ENCODE measurements at places on chromosomes 11 and 22. TPM values are rescaled to one million over a fixed set of nuclear protein-coding genes. Genes with fewer than 3 reads are reported as not detected.

DNA sequence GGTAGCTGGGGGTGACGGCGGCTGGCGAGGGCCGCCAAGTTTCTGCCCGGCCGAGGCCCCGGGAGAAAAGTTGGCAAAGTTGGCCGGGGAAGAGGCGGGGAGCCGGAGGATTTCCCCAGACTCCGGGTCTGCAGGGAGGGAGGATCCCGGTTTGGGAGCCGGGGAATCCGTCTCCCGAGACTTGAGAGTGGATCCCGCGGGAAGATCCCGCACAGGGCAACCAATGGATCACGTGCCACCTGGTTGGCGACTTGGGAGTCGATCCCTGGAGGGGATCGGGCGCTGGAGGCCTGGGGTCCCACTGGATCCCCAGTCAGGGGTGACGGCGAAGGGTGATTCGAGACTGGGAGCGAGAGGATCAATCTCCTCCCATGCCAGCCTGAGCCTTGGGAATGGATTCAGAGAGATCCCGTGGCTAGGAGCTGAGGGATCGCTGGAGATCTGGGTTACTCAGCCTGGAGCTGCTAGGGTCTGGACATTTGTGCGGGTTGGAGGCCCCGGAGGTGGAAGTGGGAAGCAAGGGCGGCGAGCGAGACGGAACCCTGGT lies 394 bp downstream of the KIAA1671 start:
- peak; percentile 41 for DNase-seq
- H3K4me3 ChIP-seq = peak overlapping the region; percentile 77
- peak overlapping the region; percentile 88 for H3K27ac ChIP-seq
- H3K27me3 ChIP-seq = peaks cover 7% of the 10 kb centered on the region

DNA sequence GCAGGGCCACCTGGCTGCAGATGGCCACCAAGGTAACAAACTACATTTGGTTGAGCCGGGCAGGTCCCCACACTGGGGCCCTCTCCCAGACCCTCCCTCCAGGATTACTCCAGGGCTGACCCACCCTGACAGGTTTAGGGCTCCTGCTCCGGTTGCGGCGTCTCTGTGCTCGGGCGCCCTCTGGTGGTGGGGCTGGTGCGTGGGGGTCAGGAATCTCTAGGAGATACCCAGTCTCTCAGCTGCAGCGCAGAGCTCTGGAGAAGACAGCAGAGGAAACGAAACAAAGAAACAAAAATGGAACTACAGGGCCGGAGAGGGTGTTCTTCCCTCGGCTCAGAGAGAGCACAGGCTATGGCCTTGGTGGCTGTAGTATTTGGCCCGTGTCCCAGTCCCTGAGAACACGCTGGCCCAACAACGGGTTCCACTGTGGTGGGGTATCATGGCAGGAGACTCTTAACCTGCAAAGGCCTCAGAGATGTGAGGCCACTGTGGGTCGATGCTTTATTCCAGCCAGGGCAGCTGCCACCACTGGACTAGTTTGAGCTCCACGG lies 2.4 kb downstream of the C11orf96 start:
- no peaks in the 10 kb centered on the region for H3K36me3 ChIP-seq
- H3K27ac ChIP-seq = peak overlapping the region; percentile 93
- peak overlapping the region; percentile 83 for H3K4me3 ChIP-seq
- peaks cover 32% of the 10 kb centered on the region for H3K27me3 ChIP-seq

DNA sequence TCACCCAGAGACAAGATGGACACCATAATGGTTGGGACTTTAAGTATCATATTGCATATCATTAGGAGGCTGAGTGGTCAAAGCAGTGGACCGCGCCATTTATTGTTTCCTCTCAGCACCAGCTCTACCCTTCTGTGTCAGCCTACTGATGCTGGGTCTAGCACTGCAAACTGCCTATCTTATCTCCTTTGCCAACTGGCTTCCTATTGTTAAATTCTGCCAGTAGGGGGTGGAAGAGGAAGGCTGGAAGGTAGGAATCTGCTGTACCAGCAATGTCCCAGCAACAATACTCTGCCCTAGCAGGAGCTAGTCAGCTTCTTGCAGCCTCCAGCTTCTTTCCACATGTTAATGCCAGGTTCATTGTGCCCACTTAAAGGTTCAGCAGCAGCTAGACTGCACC lies 367.1 kb upstream of the PDGFD start:
- no peaks in the 10 kb centered on the region for H3K36me3 ChIP-seq
- no peaks in the 10 kb centered on the region for H3K4me1 ChIP-seq
- no peak overlapping the region for H3K4me3 ChIP-seq
- no peak for DNase-seq

DNA sequence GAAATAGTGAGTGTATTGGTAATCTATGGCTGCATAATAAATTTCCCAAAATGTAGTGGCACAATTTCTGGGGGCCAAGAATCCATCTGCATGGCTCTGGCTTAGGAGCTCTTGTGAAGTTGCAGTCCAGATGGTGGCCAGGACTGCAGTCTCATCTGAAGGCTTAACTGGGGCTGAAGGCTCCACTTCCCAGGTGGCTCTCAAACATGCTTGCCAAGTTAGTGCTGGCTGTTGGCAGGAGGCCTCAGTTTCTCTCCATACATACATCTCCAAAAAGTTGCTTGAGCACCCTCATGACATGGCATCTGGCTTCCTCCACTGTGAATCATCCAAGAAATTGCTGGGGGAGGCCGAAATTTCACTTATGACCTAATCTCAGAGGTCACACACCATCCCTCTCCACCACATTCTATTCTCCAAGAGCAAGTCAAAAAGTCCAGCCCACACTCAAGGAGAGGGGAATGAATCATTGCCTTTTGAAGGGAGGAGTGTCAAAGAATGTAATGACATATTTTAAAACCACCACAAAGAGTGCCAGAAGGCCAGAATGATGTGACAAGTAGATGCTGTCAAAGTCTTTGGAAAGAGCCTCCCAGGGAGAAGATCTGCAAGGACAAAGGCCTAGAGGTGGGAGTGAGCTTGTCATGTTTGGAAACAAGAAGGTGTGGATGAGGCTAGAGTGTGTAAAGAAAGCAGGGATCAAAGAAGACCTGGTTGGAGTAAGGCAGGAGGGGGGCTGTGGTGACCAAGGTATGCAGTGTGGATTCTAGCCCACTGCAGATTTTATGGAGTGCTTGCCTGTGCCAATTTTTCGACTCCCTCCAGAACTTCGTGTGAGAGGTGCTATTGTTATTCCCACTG lies 566.2 kb downstream of the MIAT start:
- no peak for DNase-seq
- peak overlapping the region; percentile 23 for H3K27ac ChIP-seq
- H3K4me1 ChIP-seq = peaks cover 5% of the 10 kb centered on the region
- no peak overlapping the region for H3K4me3 ChIP-seq

GRCh38 chr11:125517116-125517770 lies 21.2 kb upstream of the FEZ1 start:
- H3K27me3 ChIP-seq = no peaks in the 10 kb centered on the region
- H3K27ac ChIP-seq = no peak overlapping the region
- DNase-seq = no peak
- H3K4me3 ChIP-seq = peak overlapping the region; percentile 39

DNA sequence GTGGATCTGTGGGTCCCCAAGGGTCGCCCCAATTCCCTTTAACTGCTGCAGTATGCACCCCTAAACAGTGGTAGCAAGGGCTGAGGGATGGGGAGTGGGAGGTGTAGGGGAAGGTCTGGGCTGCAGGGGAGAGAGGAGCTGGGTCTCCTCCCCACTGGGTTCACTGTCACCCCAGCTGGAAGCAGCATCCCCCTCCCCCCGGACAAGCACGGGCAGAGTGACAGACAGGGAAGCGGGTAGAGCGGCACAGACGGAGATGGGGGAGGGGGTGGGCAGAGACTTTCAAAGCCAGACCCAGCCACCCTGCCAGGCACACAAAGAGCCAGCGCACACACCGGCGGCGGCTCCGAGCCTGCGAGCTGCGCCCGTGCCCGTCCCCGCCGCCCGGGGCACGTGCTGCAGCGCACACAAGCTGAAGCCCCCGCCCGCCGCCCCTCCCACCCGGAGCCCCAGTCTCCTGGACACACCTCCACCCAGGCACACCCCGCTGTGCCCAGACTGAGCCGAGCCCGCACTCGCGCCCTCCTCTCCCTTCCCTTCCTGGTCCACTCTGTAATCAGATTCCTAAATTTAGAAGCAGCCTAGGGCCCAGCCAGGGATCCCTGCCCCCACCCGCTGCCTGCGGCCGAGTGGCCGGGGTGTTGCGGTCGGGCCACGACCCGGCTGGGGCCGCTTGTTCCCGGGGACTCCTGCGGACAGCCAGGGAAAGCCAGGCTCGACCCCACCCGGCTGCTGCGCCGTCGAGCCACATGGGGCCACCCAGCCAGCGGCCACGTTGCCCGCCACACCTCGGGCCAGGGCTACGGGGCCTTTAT lies 935 bp upstream of the RCOR2 start:
- peak overlapping the region; percentile 99 for H3K27ac ChIP-seq
- H3K27me3 ChIP-seq = no peaks in the 10 kb centered on the region
- H3K36me3 ChIP-seq = no peaks in the 10 kb centered on the region
- peak overlapping the region; percentile 67 for H3K4me3 ChIP-seq
- H3K4me1 ChIP-seq = peaks cover 60% of the 10 kb centered on the region
- peak; percentile 84 for DNase-seq

GRCh38 chr11:3837793-3838192 lies 3.0 kb downstream of the RHOG start:
- no peaks in the 10 kb centered on the region for H3K36me3 ChIP-seq
- H3K4me3 ChIP-seq = peak overlapping the region; percentile 36
- DNase-seq = peak; percentile 40
- peaks cover 86% of the 10 kb centered on the region for H3K4me1 ChIP-seq

GRCh38 chr22:50710886-50711285 lies 27.1 kb upstream of the ACR start:
- no peak overlapping the region for H3K4me3 ChIP-seq
- H3K27me3 ChIP-seq = no peaks in the 10 kb centered on the region
- peaks cover 66% of the 10 kb centered on the region for H3K4me1 ChIP-seq
- peaks cover 19% of the 10 kb centered on the region for H3K36me3 ChIP-seq

DNA sequence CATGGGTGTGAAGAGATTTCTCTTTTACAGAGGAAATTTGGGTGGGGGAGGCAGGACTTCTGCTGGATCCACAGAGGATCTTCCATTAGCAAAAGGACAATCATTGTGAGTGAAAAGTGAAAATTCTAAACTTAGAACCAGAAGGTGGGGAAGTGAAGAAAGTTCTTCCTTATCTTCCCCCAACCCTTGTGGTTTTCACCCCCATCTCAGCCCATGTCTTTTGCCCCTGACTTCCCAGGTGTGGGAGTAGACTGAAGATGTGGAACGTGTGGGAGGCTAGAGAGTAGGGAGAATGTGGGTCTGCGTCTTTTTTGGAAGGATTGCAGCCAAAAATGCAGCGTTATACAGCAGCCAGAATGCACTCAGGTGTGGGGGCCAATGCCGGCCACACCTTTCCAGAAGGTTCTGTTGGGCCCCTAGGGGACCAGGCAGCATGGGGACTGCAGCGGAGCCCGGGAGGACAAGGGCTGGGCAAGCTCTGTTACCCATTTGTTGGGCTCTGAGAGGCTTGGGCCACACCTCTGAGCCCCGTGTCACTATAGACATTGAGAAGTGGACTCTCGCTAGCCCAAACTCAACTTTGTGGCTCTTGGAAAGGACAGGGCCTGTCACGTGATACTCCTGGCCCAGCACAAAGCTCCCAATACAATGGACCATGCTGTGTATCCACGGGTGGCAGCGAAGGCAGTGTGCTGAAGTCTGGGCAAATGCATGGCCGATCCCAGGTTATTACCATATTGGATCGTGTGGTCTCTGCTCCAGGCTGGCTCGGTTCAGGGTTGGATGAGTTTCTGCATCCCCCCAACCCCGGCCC lies 32.8 kb upstream of the LINC01488 start:
- DNase-seq = no peak
- no peaks in the 10 kb centered on the region for H3K27me3 ChIP-seq
- H3K4me3 ChIP-seq = no peak overlapping the region
- H3K4me1 ChIP-seq = peaks cover 55% of the 10 kb centered on the region
- peak overlapping the region; percentile 94 for H3K27ac ChIP-seq

ANO5 gene
- 79.7 TPM for total RNA-seq

OR10G4 gene
- not detected for total RNA-seq

KCNJ1 gene
- total RNA-seq = not detected

TECTA gene
- total RNA-seq = 1.1 TPM
